ENCODE measurements at places on chromosomes 7 and 10. TPM values are rescaled to one million over a fixed set of nuclear protein-coding genes. Genes with fewer than 3 reads are reported as not detected.

DNA sequence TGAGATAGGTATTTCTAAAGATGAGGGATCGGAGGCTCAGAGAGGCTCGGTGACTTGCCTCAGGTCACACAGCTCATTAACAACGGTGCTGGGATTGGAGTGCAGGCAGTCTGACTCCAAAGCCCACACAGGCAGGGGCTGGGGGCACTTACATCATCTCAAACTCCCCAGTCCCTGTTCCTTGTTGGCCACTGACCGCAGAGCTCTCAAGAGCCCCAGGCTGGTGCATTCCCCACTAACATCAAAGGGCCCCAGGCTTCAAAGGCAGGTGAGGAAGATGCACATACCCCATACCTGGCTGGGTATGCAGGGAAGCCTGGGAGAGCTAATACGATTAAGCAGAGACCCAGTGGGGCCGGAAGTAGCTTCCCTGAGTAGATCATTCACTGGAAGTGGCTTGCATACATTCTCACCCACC lies 13.7 kb upstream of the NODAL start:
- DNase-seq: no peak

DNA sequence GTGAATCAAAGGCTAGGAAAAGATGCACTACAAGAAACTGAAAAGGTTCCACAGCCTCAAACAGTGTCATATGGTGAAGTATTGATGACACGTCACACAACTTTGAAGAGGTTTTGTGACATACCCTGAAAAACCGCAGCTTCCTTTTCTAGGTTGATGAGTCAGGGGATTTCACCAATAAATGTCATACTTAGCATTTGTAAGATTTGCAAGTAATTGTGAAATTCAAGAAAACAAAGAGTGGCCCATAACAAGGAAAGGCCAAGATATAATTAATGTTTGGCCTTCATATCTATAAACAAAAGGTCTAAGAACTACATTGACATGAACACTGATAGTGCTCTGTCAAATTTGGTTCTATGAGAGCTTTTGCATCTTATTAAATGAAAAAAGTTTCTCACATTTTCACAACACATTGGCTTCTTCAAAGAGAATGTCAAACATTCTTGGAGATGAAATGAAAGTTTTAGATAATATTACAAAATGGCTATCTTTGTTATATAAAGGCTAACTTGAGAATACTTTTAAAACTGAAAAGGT lies 62.0 kb upstream of the NAMPT start:
- peak; percentile 98 for DNase-seq

GRCh38 chr7:141272417-141272816 lies 198.6 kb downstream of the TMEM178B start:
- DNase-seq: no peak

- peak; percentile 25 for DNase-seq
Observed at GRCh38 chr10:31158011-31158658, 126.5 kb upstream of the ZNF438 start.

ACSM6 gene
- total RNA-seq: not detected

WNT8B gene
- total RNA-seq: 0.29 TPM

MBL2 gene
- 0.17 TPM for total RNA-seq

OR2A1 gene
- not detected for total RNA-seq
